ENCODE measurements at places on chromosomes 7 and 10. TPM values are rescaled to one million over a fixed set of nuclear protein-coding genes. Genes with fewer than 3 reads are reported as not detected.

CD36 gene
- total RNA-seq, result 620 TPM

ITPRID1 gene
- total RNA-seq, result not detected

SFRP4 gene
- total RNA-seq, result 3.5 TPM

IQUB gene
- total RNA-seq, result 0.58 TPM

SPDYE11 gene
- not detected for total RNA-seq

MYH16 gene
- total RNA-seq, result not detected

MRLN gene
- not detected for total RNA-seq

TMEM273 gene
- 9.6 TPM for total RNA-seq

- no peak for DNase-seq
Measured at GRCh38 chr7:132956556-132956955, 125.3 kb downstream of the CHCHD3 start.

GRCh38 chr10:130487566-130487965, 351.4 kb downstream of the GLRX3 start:
- DNase-seq, result no peak

DNA sequence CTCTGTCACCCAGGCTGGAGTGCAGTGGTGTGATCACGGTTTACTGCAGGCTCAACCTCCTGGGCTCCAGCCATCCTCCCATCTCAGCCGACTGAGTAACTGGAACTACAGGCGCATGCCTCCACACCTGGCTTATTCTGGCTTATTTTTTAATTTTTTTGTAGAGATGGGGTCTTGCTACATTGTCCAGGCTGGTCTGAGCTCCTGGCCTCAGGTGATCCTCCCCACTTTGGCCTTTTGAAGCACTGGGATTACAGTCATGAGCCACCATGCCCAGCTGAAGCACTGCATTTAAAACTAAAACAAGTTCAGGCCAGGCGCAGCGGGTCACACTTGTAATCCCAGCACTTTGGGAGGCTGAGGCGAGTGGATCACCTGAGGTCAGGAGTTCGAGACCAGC, 8.0 kb downstream of the SH3PXD2A start:
- no peak for DNase-seq

DNA sequence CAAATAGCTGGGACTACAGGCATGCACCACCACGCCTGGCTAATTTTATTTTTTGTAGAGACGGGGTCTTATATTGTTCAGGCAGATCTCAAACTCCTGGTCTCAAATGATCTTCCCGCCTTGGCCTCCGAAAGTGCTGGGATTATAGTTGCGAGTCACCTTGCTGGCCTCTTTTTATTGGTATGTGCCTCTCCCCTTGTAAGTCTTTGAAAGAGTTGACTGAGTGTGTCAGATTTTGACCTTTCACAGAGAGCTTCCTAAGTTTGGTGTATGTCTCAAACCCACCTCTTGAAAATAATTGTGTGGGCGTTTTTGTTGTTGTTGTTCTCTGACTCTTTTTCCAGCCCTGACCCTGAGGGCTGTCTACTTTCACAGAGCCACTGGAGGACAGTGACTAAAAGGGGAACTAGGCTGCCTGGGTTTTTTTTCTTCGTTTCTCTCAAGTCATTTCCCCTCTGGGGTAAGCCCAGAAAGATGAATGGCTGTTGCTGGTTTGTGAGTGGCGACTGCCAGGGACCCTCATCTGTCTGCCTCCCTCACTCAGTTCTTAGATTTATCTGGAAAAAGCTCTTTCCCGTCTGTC, 262.8 kb downstream of the ZEB1 start:
- DNase-seq, result no peak

DNA sequence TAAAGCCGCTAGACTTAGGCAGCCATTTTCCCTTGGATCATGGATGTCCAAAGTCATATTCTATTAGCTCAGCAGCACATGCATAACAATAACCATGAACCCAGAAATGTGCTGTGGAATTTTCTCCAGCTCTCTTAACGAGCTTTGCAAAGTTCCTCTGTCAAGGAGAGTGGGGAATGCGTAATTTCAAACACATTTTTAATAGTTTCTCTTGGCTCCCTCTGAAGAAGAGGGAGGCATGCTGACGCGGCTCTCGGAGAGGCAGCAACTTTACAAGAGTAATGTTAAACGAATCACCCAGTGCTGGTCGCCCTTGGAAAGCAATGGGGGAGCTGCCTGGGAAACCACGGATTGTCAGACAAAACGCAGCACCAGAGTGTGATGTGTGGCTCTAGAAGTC, 114.8 kb downstream of the RAB18 start:
- no peak for DNase-seq

DNA sequence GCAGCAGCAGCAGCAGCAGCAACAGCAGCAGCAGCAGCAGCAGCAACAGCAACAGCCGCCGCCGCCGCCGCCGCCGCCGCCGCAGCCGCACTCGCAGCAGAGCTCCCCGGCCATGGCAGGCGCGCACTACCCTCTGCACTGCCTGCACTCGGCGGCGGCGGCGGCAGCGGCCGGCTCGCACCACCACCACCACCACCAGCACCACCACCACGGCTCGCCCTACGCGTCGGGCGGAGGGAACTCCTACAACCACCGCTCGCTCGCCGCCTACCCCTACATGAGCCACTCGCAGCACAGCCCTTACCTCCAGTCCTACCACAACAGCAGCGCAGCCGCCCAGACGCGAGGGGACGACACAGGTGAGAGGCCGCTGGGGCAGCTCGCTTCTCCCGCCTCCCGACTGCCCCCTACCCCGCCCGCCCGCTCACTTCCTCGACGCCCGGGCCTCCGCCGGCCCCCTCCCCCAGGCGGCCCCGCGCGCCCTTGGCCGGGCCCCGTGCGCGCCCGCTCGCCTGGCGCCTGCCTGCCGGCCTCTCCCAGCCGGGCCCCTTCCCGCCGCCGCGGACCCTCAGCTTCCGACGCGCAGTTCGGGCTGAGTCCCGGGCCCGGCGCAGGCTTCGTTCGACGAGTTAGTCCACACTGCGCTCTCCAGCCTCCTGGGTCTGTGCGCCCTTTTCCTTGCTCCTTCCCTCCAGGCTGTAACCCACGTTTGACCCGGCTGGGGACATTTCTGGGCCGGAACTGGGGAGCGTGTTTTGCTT, 882 bp downstream of the DLX6 start:
- peak; percentile 52 for DNase-seq

DNA sequence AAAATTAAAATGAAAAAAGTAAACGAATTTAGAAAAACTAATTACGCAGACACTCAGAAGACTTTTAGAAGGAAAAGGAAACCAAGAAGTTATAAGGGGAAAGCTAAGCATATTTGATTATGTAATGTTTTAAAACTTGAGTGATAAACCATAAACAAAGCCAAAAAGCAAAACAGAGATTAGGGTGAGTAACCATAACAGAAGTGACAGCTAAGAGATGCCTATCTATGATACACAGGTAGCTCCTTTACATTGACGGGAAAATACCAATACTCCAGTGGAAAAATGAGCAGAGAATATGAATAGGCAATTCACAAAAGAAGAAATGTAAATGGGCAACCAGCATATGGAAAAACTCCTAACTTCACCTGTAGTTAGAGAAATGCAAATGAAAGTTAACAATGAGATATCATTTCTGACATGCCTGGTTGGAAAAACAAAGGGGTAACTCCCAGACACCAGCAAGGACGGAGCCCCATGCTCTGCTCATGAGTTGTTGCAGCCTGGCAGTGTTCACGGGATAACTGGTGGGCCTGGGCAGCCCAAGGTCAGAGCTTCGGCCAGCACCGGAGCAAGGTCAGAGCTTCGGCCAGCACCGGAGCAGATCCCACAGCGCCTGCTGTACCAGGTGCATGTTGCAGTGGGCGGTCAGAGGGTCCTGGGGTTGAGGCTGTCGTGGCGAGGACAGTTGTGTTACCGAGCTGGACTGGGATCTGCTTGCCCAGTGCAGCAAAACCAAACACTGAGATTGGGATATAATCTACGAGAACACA, 58.9 kb downstream of the ALOX5 start:
- no peak for DNase-seq

- peak; percentile 65 for DNase-seq
Measured at GRCh38 chr7:16989811-16990413, 108.1 kb upstream of the AGR3 start.

DNA sequence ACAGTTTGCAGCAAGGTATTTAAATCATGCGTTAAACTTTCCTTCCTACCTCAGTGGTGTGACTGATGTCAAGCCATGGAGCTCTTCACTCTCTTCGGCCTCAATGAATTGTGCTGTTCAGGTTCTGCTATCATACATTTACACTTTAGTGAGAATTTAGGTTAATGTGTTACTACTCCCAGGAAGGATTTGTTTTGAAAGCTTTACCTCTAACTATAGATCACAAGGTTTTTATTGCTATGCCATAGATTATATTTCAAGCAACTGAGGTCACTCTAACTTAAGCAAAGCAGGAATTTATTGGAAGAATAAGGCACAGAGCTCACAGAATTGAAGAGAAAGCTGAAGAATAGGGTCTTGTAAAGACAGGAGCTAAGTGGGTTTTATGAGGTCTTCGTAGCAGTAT, 11.0 kb upstream of the ADD3 start:
- DNase-seq, result no peak

- no peak for DNase-seq
Measured at GRCh38 chr7:45698303-45699014, 124.3 kb downstream of the ADCY1 start.

DNA sequence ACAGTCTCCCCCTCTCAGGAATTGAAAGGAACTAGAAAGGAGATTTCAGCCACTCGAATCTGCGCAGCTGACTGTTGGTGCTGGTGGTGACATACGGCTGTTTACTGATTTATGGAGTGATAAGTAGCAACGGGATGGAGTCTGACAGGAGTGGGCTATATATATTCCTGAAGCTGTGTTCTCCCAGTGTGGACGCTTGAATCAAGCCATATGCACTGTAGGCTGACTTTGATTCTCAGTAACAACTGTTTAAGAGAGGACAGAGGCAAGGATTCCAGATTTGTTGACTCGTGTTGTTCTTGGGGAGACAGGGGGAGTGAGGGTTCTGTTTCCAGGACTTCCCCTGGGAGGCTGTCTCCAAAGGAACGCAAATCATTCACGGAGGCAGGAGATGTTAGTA, 260.1 kb upstream of the AUTS2 start:
- no peak for DNase-seq

DNA sequence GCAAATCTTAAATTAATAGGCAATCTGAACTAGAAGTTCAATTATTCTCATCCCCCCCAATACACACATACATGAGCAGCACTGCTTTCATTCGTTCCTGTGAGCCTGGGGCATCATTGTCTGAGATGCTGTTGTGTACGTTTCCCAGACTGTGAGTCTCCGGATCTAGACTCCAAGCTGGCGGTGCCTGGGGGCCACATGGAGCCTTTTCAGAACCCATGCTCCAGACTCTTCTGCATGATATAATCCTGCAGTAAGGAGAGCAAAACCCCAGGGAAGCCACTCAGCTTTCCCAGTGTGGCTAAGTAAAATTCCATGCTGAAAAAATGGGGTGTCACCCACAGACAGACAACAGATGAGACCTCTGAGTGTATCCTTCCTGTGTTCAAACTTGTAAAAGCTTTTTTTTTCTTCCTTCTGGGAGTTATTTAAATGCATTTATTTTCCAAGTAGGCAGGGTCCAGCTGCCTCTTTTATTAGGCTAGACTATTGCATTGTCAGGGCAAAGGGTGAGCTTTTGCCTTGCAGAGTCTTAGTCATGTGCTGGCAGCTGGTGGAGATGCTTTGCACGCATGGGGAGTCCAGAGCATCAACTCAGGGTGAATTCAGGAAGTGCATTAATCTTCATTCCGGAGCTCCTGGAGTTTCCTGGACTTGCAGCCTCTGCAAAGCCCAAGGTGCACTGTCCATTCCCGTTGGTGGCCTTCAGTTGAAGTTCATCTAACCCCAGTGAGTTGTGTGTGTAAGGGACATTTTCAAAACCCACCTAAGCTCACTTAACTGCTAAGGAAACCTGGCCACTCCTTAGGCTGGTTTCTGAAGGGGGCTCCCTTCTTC, 185.7 kb upstream of the ADO start:
- DNase-seq, result no peak

DNA sequence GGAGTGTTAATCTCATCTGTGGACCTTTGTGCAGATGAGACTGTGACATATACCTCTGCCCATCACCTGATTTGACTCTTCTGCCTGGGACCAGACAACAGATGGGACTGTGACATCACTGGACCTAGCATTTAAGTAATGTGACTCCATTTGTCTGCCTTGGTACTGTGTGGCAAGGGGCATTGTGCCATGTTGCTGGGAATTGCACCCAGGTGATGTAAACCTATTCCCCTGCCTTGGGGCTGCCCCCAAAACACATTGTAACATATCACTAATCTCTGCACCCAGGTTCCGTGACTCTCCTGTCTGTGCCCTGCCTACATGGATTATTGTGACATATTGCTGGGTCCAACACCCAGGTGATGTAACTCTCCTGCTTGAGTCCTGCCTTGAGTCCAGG, 40.4 kb upstream of the ZNF680 start:
- no peak for DNase-seq
